AG09309 (cell line): ENCODE measurements at places on chromosomes 2 and 18.

DNA sequence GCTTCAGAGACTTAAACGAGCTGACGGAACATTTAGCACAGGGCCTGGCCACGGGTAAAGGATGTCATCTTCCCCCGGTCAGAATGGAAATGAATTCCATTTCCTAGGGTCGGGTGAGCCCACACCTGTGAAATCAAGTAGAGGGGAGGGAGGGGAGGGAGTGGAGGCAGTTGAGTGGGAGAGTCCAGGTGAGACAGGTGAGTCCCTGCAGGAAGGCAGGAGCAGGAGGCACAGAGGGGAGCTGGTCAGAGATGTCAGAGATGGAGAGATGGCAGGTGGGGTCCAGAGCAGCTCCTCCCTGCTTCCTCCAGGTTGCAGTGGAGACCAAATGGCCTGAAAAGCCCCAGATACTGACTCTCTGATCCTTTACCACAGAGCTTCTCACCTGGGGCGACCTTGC is 55.2 kb downstream of the SH3BP4 start:
- no peak for DNase-seq

GRCh38 chr2:235088496-235088921 is 136.7 kb downstream of the SH3BP4 start:
- no peak for DNase-seq

GRCh38 chr2:50763776-50764175 is 268.2 kb downstream of the NRXN1 start:
- no peak for DNase-seq

- no peak for DNase-seq
Observed at GRCh38 chr2:227117027-227117426, 47.0 kb downstream of the COL4A4 start.

GRCh38 chr2:108383146-108383830 is 5.5 kb downstream of the SULT1C4 start:
- DNase-seq, result no peak

- DNase-seq, result no peak
Observed at GRCh38 chr2:184646177-184646576, 47.8 kb downstream of the ZNF804A start.

GRCh38 chr2:176589825-176590440 is 320.7 kb downstream of the MTX2 start:
- DNase-seq, result no peak

DNA sequence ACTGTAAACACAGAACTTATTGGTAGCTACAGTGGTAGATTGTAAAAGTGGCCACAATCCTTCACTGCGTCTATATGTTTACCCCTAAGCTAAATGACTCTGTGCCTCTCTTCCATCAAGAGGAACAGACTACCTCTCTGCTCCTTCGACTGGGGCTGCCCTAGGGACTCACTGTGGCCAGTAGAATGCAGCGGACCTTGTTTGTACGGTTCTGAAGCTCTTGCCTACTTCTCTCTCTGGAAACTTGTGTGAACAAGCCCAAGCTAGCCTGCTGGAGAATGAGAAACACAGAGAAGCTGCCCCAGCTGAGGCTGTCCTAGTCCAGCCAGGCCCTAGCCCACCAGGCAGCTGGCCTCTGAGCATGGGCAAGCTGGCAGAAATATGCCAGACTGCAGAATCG is 140.8 kb upstream of the SLC1A4 start:
- no peak for DNase-seq

DNA sequence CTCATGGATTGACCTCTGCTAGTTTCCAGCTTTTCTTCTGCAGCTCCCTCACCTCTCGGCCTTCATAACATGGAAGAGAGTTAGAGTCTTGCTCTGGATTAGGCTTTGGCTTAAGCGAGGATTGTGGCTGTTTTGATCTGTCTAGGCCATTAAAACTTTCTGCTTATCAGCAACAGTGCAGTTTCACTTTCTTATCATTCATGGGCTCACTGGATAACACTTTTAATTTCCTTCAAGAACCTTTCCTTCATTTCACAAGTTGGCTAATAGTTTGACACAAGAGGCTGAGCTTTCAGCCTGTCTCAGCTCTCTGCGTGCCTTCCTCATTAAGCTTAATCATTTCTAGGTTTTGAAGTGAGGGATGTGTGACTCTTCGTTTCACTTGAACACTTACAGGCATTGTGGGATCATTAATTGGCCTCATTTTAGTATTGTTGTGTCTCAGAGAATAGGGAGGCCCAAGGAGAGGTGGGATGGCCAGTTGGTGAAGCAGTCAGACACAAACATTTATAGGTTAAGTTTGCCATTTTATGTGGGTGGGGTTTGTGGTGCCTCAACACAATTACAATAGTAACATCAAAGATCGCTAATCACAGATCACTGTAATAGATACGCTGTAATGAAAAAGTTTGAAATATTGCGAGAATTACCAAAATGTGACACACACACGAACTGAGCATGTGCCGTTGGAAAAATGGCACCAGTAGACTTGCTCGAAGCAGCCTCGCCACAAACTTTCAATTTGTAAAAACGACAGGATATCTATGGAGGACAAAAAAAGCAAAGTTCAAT is 129.3 kb downstream of the ZNF236 start:
- no peak for DNase-seq

- DNase-seq, result no peak
Observed at GRCh38 chr2:190858817-190859216, 21.8 kb upstream of the GLS start.
